ENCODE measurements at places on chromosomes 1 and 21.

DNA sequence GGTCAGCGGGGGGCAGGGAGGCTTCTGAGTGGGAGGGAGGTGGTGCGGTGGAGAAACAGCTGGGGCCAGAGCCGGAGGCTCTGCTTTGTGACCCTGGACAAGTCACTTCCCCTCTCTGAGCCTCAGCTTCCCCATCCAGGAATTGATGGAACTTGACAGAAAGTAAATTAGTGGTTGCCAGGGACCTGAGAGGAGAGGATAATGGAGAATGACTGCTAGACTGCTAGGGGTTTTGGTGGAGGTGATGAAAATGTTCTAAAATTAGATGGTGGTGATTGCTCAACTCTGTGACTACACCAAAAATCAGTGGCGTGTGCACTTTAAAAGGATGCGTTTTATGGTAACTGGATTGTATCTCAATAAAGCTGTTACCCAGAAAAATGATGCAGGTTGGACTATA lies 100.9 kb downstream of the ARHGEF10L start:
- DNase-seq = no peak

DNA sequence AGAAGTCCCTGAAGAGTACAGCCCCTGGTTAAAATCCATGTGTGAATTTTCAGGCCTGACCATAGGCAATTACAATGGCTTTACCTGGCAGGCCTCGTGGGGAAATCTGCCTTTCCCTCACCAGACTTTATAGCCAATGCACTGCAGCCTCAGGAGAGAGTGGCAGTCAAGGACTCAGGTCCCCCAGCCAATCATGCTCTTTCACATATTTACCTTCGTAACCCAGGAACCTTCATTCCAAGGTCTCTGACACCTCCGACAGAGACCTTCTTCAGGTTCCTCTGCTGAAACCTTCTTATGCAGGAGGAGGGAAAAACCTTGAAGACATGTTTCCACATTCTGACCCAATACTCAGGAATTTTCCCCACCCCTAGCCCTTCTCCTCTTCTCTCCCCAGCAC lies 118.9 kb downstream of the FASLG start:
- no peak for DNase-seq

- no peak for DNase-seq
These were observed 104.0 kb downstream of the PDE4B start for GRCh38 chr1:65896721-65897120.

DNA sequence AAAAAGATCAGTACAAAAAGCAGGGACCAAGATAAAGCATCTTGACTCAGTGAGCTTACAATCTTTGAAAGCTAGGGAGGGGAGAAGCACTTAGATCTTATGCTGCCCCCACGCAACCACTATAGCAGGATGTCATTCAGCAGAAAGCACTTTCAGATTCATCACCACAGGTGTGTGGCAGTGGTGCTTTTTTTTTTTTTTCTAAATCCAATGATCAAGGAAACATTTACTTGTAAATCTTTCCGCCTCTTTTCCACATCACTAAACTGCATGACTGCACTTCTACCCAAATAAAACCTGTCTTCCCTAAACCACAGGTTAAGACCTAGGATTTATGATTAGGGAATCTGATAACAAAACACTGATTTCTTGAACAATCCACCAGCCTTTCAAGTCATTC lies 154.8 kb downstream of the SLC45A1 start:
- no peak for DNase-seq

DNA sequence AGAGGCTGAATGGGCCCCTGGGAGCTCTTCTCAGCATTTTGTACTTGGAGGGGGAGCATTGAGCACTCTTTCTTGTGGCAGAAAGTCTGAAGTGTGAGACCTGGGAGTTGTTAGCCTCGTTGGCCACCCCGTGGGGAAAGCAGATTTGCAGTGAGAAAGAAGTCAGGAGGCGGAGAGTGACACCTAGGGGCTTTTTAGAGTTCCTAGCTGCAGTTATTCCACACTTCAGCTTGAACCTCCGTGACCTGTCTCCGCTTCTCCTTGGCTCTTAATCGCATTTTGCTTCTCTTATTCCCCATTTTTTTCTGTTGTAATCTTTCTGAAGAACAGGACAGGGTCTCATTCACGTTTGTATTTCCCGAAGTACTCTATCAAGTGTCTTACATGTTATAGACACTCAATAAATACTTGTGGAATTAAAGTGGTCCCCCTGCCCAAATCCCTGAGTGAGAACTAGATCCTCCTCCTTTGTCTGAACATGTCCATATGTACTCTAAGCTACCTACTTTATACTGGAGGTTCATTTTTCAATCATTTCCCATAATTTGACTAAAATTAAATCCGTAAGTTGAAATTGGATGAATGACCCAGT lies 14.5 kb upstream of the C1orf141 start:
- DNase-seq = peak; percentile 85

GRCh38 chr1:41682845-41683625 lies 198.6 kb upstream of the EDN2 start:
- no peak for DNase-seq

DNA sequence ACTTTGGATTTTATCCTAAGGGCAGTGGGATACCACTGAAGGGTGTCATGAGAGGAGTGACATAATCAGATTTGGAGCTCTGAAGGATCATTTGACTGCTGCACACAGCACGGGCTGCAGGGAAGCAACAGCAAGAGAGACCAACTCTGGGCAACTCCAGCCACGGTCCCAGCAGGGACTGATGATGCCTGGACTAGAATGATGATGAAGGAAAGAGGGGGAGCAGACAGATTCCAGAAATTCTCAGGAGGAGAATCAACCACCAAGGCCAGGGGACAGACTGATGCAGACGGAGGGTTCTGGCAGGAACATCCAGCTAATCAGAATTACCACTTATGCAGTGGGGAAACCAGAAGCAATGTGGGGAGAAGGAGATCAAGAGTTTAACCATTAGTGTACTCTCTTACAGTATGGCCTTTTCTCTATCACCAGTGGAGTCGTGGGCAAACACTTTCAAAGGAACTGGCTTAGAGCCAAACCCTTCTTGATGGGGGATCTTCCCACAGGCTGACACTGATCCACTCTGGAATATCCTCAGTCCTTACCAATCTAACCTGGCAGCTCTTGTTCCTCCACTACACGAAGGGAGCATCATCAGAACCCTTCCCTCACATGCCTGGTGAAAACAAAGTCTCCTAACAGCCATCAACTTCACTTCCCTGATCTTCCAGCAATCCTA lies 3.3 kb downstream of the URB1 start:
- DNase-seq = no peak

DNA sequence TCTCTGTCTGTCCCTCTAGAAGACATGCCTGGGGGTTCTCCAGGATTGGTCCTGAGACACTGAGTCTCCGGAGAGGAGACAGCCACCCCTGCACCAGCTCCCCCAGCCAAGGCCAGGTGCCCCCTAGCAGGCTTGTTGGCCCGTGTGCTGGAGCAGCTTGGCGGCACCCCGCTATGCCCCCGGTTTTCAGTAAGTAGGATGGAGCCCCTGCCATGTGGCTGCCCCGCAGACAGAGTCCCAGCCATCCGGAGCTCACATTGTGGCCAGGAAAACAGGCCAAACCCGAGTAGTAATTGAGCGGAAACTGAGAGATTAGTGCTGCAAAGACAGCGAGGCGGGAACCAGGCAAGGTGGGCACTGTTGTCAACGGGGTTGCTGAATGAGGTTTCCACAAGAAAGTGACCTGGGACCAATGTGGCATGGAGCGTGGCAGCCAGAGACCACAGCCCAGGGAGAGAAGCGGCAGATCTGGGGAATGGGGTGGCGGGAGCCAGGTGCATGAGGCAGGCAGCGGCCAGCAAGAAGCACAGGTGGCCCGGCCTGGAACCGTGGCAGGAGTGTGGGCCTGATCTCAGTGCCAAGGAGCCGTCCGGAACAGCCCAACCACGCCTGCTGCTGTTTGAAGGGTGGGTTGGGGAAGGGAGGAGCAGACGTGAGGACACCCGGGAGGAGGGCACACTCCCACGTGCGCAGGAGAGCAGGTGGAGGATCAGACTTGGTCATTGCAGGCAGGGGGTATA lies 137.4 kb upstream of the VAMP3 start:
- DNase-seq = no peak

DNA sequence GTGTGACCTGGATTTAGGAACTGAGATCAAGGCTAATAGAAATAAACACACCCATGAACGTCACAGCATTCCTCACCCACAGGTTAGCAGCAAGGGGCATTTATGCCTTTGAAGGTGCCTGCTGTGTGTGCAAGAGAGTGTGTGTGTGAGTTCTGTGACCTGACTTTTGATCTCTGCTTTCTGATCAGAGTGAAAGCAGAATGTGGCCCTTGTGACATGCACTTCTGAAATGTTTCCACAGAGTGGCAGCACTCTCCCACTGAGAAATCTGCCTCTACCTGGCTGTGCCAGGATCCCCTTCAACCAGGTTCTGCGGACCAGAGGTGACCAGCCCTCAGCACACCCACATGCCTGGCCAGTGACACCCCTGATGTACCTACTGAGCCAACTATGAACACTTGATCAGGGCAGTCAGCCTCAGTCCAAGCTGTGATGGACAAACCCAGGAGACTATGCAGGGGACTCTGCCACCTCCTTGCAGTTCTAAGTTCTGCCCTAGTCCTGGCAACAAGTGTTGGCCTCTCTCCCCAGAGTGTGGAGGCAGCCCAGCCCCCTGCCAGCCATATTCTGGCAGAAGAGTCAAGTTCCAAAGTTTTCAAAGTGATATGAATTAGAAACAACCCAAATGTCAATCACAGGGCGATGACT lies 41.0 kb downstream of the RXRG start:
- DNase-seq = peak; percentile 73

DNA sequence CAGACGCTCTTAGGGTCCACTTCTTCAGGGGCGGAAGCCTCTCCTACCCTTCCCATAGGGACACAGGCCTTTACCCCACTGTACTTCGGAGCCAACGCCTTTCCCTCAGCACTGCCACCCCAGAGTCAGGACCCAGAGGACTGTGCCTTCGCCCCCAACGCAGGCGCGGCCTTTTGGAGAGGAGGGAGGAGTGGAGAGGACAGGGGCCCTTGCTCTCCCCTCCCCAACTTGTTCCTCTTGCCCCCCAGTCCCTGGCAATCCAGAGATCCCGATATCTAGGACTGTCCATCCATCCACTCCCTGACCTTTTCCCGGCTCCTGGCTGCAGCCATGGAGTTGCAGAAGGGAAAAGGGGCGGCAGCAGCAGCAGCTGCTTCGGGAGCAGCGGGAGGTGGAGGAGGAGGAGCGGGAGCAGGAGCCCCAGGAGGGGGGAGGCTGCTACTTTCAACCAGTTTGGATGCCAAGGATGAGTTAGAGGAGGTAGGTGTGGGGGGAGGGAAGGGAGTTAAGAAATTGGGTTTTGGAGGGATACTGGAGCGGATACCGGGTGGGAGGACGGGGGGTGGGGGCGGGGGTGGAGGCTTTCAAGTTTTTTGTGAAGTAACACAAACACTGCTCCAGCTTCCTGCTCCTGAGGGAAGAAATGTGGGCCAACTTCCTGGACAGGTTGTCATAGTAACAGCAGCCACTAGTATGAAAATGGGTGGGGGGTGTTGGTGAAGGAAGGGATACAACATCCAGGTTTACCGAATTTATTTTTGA lies 636 bp downstream of the INTS3 start:
- peak; percentile 68 for DNase-seq

All from islet precursor cell (in vitro differentiated cells).